Muscle of arm (tissue), 14 donors: ENCODE measurements at places on chromosomes 11 and 22. TPM values are rescaled to one million over a fixed set of nuclear protein-coding genes. Genes with fewer than 3 reads are reported as not detected.

- no peak for DNase-seq
These were observed 140.6 kb upstream of the CADM1 start for GRCh38 chr11:115644856-115645255.

DNA sequence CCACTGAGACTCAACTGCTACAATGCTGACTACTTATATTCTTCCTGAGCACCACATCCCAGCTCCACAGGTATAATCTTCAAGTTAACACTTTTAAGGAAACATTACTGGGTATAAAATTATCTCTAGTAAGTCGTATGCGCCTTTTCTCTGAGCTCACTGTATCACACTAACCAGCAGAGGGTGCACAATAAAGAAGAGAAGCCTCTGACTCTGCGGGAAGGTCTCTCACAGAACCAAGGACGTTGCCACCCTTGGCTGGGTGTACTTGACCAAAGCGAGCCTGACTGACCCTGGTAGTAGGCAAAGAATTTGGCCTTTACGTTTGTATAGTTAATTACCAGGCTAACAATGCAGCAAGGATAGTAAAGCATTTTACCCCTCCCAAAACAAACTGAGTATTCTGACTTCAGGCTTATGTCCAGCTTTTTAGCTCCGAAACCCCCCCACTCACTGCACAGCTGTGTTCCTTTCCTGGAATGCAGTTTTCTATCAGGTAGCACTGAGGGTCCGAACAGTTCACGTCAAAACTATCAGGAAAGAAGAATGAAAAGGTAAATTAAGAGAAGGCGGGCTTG, at the start of gene BTBD18:
Gene BTBD18 (minus strand): TSS at position 144 of the 578 bp plus-strand sequence. CDS start 631 bp downstream, outside the sequence.
- DNase-seq: no peak

TRIM51 gene
- polyA plus RNA-seq: not detected

- DNase-seq: no peak
These were observed 119.1 kb downstream of the RRM1 start for GRCh38 chr11:4213746-4214145.

DNA sequence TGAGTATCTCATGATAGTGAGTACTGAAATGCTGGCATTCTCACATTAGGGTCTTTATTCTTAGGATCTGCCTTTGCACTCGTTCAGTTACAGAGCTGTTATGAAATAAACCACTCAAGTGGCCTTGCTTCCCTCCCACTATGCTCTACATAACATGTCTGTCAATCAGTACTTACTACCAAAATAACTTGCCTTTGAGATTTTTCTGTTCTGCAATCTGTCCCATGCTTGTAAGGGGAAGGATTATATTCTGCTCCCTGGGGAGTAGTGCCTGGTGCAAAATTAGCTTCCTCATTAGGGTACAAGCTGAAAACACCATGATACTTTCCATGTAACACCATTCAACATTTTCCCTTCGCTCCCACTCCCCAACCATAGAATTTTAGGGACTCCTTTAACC, 1.9 kb upstream of the GRAP2 start:
- no peak for DNase-seq

- no peak for DNase-seq
These were observed 2.8 kb downstream of the MRGPRD start for GRCh38 chr11:68977781-68978625.

GRCh38 chr11:86575927-86576326, 96.5 kb downstream of the ME3 start:
- no peak for DNase-seq

GRCh38 chr11:47889714-47890441, 41.7 kb upstream of the NUP160 start:
- DNase-seq: peak; percentile 21

- peak; percentile 24 for DNase-seq
These were observed 5.6 kb downstream of the AHNAK start for GRCh38 chr11:62540804-62541701.

DNA sequence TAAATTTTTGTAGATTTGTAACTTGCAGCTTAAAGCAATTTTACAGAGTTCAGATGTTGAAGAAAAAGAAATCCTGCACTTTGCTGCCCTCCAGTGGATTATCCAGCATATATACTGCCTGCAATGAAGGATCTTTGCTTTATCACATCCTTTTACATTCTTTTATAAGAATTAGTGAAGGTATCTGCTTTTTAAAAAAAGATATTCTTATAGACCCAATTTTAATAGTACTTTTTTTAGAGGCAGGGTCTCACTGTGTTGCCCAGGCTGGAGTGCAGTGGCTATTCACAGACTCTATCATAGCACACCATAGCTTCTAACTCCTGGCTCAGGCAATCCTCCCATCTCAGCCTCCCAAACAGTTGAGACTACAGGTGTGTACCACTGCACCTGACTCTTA, 60.7 kb downstream of the TTC17 start:
- peak; percentile 25 for DNase-seq

- DNase-seq: no peak
These were observed 267.6 kb upstream of the ARHGAP42 start for GRCh38 chr11:100419518-100419917.

- no peak for DNase-seq
These were observed 7.7 kb downstream of the BIK start for GRCh38 chr22:43118024-43118849.

NXPE2 gene
- polyA plus RNA-seq: not detected

GRIK4 gene
- 0.32 TPM for polyA plus RNA-seq

DNA sequence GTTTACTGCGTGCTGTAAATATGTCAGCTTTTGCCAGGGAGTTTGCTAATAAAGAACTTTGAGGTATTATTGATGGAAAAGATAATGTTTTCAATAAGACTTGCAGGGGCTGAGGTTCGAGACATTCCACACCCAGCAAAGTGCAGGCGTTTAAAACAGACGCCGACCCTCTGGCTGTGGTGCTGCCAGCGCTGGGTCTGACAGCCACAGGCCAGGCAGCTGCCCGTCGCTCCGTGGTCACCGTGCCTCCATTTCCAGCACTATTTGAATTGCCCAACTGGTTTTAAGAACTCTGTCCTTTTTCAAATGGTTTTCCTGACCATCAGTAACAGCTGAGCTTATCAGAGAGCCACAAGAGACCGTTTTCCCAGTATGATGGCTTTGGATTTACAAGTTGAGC, 28.1 kb upstream of the ALX4 start:
- no peak for DNase-seq

DNA sequence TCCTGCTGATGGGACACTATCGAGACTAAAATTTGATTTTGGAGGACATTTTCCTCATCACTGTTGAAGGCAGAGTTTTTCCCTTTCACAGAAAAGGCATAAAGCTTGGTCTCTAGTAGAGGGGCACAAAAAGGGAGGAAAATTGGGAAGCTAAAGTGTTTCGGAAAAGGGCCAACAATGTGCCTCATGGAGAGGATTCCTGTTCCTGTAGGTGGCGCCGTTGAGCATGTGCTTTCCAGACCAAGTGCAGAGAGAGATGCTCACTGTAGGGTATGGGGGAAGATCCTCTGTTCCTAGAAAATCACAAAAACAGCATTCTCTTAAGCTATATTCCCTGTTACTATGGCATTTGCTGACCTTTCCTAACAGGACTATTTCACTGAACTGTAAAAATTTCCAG, 18.4 kb upstream of the OR4C5 start:
- DNase-seq: no peak

OR8H1 gene
- not detected for polyA plus RNA-seq

APOBEC3A gene
- not detected for polyA plus RNA-seq

MFRP gene
- not detected for polyA plus RNA-seq

GRCh38 chr11:130601141-130601540, 152.7 kb downstream of the ADAMTS15 start:
- peak; percentile 63 for DNase-seq

DNA sequence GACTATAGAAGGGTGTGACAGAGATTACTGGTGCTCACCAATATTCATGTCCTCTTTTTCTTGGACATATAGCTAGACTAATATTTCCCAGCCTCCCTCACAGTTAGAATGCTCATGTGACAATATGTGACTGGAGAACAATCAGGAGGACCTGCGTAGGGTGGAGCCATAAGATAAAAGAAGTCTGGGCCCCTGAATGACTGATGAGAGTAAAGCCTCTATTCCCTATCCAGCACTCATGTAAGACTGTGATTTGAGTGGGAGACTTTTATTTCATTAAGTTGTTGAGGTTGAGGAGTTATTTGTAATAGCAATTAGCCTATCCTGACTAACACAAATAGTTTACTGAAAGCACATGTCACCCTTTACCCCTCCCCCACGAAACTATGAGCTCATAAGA, 1247.1 kb upstream of the TENM4 start:
- no peak for DNase-seq

DNA sequence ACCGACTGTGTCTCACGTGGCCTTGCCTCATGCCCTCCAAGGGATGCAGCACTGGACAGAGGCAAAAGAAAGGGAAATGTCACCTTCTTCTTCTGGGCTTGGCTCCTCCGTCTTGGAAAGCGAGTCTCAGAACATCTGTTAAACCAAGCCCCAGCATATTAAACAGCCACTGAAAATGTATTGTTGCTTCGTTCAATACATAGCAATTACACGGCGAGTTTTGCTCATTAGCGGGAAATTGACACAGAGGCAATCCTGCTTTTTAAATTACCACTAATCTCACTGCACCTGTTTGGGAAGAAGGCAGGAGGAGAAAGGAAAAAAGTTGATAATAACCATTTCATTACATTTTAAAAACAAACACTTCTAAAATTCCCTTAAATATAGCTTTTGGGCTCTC, 72.1 kb downstream of the SEZ6L start:
- no peak for DNase-seq
